ENCODE measurements at places on chromosomes 13 and 19. TPM values are rescaled to one million over a fixed set of nuclear protein-coding genes. Genes with fewer than 3 reads are reported as not detected.

DNA sequence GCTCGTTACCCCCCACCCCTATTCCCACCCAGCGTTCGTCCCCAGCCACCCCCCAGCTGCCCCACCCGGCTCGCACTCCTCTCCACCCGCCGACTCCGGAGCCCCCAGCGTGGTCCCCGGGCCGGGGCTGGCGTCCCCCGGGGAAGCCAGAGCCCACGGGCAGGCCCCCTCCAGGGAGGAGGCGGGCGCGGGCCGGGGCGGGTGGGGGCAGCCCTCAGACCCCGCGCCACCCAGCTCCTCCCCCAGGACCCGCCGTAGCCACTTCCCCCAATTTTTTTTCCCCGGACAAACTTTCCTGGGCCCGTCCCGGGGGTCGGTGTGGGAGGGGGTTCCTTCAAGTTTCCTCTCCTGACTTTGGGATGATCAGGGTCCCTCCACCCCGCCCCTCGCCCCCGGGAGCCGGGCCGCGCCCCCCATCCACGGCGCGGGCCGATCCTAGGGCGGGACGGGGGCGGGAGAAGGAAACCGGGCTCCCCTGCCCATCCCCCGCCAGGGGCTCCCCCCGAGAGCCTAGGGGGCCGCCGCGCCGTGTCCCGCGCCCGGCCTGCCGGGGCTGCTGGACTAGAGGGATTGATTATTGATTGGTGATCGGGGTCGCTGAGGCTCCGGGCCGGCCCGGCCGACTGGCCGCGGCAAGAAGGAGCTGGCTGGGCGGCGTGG is 927 bp upstream of the TSHZ3 start:
- DNase-seq = no peak

DNA sequence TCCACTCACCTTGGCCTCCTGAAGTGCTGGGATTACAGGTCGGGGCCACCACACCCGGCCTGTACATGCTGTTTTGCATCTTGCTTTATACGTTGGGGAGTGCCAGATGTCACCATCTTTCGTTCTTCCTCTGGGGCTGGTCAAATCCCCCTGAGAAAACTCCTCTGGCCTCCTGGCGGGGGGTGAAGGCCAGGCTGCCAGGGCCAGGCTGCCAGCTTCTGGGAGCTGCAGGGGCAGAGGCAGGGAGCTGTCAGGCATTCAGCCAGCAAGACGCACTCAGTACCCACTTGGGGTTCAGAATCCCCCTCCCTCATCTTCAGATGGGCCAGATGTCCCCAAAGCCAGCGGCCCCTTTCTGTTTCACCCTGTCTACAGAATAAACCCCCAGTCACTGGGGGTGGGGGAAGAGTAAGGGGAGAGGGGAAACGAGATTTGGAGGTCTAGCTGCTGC is 16.1 kb downstream of the ZSWIM9 start:
- DNase-seq = no peak

- no peak for DNase-seq
These were observed 3.4 kb upstream of the GRWD1 start for GRCh38 chr19:48442116-48443035.

- DNase-seq = no peak
These were observed 107.2 kb upstream of the MLNR start for GRCh38 chr13:49112782-49113525.

PALM gene
- not detected for polyA plus RNA-seq

COL4A2 gene
- 119 TPM for polyA plus RNA-seq
